ENCODE measurements at places on chromosomes 11 and 22.

DNA sequence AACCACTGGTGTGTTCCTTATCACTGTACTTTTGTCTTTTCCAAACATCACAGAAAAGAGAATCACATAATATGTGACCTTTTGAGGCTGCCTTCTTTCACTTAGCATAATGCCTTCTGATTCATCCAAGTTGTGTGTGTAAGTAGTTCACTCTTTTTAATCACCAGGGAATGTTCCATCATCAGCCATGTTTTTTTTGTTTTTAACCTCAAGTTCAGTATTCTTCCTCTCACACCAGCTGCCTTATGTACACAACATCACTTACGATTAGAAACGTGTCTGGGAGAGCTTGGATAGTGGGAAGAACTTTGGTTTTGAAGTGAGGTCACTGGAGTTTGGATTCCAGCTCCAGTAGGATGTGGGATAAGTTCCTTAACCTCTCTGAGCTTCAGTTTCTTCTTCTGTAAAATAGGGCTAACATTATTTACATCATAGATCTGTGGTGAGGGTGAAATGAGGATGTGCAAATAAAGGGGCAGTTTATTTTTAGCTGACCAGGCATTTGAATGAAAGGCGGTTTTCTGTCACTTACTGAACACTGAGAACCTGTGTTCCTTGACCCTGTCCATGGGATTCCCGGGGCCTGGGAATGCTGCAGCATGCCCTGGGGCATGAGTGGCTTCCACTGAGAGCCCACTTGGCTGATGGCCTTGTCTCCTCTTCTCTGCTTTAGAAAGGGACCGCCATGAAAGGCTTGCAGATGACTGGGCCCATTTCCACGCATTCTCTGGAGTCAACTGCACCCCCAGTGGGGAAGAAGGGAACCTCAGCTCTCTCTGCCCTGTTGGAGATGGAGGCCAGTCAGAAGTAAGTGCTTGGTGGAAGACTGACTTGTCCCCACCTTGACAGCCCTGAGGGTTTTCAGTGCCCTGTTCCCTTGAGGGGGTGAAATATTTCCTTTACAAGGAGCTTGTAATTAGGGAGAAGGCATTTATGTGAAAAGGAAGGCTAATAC lies 92.6 kb downstream of the DEPDC5 start:
- no peak for DNase-seq

DNA sequence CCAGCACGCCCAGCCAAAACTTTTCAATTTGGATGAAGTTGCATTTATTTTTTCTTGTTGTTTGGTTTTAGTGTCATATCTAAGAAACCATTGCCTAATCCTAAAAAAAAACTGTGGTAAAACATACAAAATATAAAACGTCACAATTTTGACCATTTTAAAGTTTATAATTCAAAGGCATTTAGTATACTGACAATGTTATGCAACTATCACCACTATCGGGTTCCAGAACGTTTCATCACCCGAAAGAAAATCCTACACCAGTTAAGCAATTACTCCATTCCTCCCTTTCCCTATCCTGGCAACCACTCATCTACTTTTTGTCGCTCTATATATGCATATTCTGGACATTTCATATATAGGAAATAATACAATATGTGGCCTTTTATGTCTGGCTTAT lies 30.5 kb upstream of the PHOX2A start:
- DNase-seq: no peak

- no peak for DNase-seq
Measured at GRCh38 chr11:88179971-88180629, 4.9 kb upstream of the RAB38 start.

GRCh38 chr22:48306284-48306683 lies 1521.4 kb downstream of the BRD1 start:
- DNase-seq: no peak

DNA sequence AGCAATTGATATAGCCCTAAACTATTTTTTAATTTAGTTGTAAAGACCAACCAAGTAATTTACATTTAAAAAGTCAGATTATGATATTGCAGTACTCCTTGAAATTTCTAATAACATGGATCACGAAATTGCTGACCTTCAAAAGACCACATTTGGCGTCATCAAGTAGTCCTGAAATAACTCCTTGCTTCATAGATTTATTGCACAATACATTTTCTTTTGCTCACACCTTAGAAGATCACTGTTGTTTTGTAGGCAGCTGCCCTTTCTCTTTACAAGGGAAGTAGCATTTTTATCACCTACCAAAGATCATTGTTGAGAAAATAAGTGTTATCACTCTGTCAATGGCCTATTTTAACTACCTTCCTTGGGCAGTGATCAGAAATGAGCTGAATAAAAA lies 815.8 kb downstream of the METTL15 start:
- no peak for DNase-seq

DNA sequence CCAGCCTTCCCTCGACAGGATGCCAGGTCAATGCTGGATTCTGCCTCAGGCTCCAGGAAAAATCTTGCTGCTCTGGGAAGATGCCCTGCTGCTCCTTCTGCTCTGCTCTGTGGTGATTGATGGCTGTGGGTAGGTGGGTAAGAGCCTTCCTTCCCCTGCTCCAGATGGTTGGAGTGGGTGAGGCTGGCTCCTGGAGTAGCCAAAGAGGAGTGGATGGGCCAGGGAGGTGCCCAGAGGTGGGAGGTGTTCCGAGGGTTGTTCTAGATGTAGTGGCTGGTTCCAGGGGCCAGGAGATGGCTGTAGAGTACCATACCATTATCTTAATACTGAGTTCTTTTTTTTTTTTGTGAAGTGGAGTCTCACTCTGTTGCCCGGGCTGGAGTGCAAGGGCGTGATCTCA lies 99.6 kb upstream of the THY1 start:
- no peak for DNase-seq

DNA sequence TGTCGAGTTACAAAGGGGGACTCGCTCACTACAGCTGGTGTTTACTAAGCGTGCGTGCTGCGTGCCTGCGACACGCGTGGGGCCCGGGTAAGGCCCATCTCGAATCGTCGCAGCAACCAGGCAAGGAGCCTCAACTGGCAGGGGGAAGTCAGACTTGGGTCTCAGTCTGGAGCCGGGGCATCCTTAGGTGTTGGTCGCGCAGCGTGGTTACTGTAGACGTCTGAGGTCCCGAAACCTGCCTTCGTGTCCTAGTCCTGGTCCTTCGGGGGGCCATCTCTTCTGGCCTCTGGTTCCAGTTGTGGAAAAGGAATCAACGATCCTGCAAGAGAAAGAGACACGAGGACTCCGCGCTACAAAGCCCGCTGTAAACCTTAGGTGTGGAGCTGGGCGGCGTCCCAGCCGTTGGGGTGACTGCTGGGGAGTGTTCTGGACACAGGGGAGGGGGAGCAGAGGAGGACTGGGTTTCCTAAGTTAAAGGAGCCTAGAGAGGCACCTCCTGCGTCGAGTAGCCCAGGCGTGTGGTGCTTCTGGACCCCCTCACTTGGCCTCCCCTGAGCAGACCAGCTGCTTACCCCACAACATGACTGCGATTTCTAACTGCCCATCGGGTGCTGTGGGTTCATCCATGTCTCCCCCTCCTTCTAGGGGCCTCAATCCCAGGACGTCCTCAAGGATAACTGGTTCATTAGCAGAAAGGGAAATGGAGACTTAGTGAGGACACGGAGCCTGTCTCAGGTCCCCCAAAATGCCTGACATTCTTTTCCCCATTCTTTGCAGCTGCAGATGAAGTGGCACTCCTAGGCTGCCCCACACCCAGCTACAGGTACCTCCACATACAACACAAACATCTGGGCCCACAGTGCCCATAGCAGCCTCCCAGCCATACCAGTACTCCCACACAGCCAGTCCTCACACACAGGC lies 4.9 kb upstream of the WNT11 start:
- no peak for DNase-seq

GRCh38 chr22:48359613-48359965 lies 1468.1 kb downstream of the BRD1 start:
- no peak for DNase-seq

DNA sequence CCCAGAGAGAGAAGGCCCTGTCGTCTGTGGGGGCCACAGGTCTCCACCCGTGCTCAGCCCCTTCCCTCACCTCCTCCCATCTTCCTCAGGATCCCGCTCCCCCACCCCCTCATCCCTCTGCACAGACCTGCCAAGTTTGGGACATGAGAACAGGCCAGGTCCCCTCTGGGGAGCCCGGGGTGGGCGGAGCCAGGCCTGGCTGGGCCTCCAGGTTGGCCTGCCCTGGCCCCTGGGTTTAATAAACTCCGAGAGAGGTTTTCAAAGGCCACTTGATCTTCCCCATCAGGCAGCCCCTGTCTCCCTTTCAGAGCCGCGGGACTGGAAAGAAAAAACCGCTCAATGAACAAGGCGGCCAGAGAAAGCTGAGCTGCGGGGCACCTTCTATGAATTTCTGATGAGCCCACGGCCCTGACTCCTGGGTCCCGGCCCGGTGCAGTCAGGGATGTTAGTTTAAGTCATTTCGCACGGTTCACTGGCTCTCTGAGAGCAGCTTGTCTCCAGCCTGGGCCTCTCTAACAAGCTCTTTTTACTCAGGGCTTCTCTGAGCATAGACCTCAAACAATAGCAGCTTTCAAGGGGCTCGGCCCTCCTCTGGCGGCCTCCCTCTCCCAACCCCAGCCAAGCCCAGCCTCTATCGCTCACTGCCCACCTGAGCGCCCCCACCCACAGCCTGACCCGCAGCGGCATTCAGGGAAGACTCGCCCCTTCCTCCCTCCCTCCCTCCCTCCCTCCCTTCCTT lies 64.8 kb downstream of the RPUSD4 start:
- DNase-seq: no peak

DNA sequence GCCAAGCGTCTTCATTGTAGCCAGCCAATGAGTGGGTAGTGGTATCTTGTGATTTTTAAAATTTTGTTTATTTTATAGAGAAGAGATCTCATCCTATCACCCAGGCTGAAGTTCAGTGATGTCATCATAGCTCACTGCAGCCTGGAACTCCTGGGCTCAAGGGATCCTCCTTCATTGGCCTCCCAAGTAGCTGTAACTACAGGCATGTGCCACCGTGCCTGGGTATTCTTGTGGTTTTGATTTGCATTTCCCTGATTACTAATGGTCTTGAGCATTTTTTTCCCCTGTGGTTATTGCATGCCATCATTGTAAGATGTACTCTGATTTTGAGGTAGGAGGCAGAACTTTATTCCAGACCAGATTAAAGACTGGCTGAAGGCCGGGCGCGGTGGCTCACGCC lies 2.4 kb upstream of the DENND6B start:
- DNase-seq: no peak

DNA sequence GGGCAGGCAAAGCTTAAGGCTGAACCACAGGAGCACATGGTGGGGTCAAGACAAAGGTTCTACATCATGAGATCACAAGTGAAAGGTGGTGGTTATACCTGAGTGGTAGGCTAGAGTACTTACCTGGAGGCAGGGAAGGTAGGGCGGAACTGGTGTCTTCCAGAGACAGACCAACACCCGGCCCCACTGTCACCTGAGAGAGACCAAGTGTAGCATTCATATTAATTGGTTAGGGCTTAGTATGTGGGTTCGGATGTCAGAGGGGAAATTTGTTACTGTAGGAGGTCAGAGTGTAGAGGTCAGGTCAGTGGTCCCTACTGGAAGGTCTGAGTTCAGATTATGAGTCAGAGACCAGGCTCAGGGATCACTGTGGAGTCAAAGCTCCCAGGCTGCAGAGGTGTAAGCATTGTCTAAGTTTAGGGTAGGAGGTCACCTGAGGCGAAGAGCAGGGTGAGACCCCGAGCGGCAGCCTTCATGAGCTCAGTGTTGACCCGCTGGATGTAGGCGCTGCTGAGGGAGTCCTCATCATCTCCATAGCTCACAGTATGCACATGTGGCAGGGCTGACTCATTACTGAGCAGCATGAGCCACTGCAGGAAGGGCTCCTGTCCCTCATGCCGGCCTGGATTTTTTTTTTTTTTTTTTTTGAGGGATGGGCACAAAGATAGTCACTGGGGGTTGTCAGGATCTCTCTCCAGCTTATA lies 3.2 kb downstream of the TPP1 start:
- DNase-seq: no peak

- DNase-seq: no peak
Measured at GRCh38 chr11:6979365-6979764, 40.8 kb downstream of the ZNF214 start.

DNA sequence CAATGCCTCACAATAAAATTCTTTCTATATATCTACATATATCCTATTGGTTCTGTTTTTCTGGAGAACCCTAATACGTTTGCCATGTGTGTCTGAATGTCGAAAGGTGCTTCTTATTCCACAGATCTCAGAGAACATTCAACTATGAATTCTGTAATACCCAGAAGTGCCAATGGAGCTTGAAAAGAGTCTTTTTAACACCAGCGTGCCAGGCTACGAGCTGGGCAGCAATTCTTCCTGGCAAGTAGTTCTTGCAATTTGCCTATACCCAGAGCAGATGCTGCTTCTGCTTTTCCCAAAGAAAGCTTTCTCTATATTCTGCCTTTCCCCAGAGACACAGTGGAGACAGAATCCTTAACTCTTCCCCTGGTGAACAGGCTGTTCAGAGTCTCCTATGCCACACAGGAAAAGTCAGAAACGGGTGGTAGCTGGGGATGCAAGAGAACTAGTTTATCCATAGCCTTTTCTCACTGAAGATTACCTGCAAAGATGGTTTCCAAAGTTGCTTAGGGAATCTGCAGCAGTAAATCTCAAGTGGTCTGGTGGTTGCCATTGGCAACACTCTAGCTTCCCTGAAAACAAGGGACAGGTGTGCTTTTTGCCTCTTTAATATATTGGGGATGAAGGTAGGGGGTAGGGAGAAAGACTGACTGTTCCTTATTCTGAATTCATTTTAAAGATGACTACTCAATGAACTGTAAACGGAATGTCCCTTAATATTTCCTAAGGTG lies 16.8 kb upstream of the PAFAH1B2 start:
- no peak for DNase-seq
